ENCODE measurements at places on chromosomes 3 and 15.
A peak's percentile ranks its signal among the peaks of the same experiment; 100 is the strongest.

GRCh38 chr15:99981839-99982658, 248.8 kb upstream of the LYSMD4 start:
- no peak for DNase-seq

DNA sequence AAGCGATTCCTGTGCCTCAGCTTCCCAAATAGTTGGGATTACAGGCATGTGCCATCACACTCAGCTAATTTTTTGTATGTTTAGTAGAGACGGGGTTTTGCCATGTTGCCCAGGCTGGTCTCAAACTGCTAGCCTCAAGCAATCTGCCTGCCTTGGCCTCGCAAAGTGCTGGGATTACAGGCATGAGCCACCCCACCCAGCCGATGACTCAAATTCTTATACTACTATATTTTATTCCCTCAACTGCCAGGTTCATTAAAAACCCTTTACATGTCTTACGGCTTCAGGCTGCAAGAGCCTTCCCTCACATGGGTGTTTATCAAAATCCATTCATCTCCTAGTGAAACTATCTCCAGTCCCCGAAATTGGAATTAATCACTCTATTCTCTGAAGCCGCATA, 63.4 kb downstream of the CBLB start:
- DNase-seq: no peak

- peak; percentile 68 for DNase-seq
These were observed 11.1 kb downstream of the TNK2 start for GRCh38 chr3:195897081-195897852.

DNA sequence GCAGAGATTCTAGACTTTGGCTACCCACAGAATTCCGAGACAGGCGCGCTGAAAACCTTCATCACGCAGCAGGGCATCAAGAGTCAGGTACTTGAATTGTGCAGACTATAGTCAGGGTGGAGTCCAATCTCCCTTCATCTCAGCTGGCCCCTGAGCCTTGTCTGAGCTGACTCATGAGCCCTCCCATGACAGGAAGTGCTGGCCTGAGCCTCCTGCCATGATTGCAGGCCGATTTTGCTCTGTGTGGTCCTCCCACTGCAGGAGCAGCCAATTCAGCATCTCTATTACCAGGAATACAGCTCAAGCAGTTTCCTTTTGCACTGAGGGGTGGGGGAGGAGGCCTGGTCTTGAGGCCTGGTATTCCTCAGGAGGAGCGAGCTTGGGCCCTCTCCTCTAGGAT, 5.5 kb downstream of the AP2M1 start:
- DNase-seq: no peak

DNA sequence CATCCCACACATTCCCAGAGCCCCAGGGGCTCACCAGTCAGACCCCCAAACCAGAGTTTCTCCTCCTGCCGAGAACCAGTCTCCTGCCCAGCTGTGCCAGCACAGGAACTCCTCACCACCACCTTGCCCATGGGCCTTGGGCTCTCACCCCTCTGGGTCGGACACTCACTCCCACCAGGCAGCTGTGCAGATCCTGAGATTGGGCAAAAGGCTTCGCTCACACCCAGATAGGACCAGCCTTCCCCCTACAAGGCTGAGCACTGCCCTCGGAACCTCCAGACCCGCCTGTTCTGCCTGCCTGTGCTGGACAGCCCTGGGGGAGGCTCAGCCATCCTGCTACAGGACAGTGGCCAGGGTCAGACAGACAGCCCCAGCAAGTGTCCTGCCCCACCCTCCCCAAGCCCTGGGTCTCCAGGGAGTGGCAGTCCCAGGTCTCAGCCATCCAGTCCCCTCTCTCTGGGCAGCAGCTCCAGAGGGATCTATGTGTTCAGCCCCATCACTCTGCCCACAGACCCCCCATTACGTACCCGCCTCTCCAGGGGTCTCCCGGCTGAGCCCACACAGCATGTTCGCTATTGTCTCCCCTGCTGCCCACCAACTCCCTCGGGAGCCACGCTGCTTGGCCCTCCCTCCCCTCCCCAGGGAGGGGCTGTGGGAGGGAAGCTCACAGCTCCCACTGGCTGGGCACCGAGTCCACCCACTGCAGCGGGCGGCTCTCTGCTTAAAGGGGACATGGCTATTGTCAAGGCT, at the start of gene GRIP2:
Gene GRIP2 (minus strand): TSS at position 601 of the 750 bp plus-strand sequence. CDS start 34 bp downstream, at position 567.
- no peak for DNase-seq

DNA sequence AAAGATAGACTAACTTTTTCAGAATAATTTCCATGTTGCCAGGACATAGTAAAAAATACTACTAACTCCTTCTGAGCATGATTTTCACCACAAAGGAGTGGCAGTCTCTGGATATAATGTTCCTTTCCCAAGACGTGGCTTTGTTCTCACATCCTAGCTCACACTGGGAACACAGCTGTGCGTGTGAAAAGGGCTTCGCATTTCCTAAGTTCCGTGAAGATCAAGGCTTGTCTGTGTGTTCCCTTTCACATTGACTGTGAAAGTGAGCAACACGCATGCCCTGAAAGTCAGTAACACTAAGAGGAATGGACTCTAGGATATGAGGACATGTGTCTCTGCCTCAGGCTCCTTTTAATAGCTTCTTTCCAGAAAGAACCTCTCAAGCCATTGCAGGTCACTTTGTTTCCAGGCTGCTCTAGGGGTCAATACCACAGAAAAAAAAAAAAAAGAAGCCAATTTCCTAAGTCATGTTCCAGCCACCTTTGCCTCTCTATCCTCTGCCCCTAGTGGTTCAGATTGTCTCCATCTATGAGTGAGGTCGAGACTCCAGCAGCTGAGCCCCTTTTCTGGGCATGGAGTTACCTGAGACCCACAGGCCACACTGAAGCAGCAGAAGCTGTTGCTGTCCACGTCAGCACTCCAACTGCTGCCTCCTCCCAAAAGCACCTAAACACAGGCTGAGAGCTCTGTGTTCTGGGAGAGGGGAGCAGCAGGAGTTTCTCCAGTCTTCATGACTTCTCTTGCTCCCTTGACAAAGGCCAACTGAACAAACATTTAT, 355.9 kb downstream of the RSL24D1 start:
- DNase-seq: no peak
